Bronchial epithelial cell (primary cell): ENCODE measurements at places on chromosomes 13 and 19. TPM values are rescaled to one million over a fixed set of nuclear protein-coding genes. Genes with fewer than 3 reads are reported as not detected.

PSG7 gene
- total RNA-seq = not detected in 2 replicates

ZNF418 gene
- 5.5 and 6.1 TPM in 2 replicates for total RNA-seq

ATP7B gene
- 3.9 and 8.7 TPM in 2 replicates for total RNA-seq

CD33 gene
- total RNA-seq = not detected in 2 replicates

ADAMTSL5 gene
- 1.8 and 3.6 TPM in 2 replicates for total RNA-seq

RXFP2 gene
- not detected in 2 replicates for total RNA-seq

CEACAM3 gene
- total RNA-seq = 0.26 TPM in 1 of 2 replicates, not detected in the other

OR7C1 gene
- under 0.01 TPM in 1 of 2 replicates, not detected in the other for total RNA-seq

PROZ gene
- total RNA-seq = not detected in 2 replicates

KLK10 gene
- total RNA-seq = 6.6 and 28.0 TPM in 2 replicates

ATP4A gene
- total RNA-seq = not detected in 2 replicates

KIRREL2 gene
- total RNA-seq = not detected in 2 replicates

TPM4 gene
- total RNA-seq = 235 and 395 TPM in 2 replicates

OR7D2 gene
- not detected in 2 replicates for total RNA-seq

SIGLECL1 gene
- total RNA-seq = not detected in 2 replicates

SCEL gene
- 60.8 and 185 TPM in 2 replicates for total RNA-seq

SERP2 gene
- 0.77 and 1.1 TPM in 2 replicates for total RNA-seq

HAUS5 gene
- 3.9 and 4.2 TPM in 2 replicates for total RNA-seq

DEDD2 gene
- total RNA-seq = 27.1 and 28.7 TPM in 2 replicates

SHC2 gene
- under 0.01 and 0.51 TPM in 2 replicates for total RNA-seq

CAPN12 gene
- total RNA-seq = 6.6 and 6.8 TPM in 2 replicates

PLPPR3 gene
- total RNA-seq = not detected in 2 replicates

NDUFB7 gene
- 192 and 347 TPM in 2 replicates for total RNA-seq

FPR3 gene
- total RNA-seq = not detected in 2 replicates

TEX29 gene
- not detected in 2 replicates for total RNA-seq

CGB3 gene
- not detected in 2 replicates for total RNA-seq

KLK3 gene
- not detected in 2 replicates for total RNA-seq

GJB6 gene
- 32.6 and 99.9 TPM in 2 replicates for total RNA-seq

F10 gene
- total RNA-seq = 0.26 TPM in 1 of 2 replicates, not detected in the other

NLRP5 gene
- total RNA-seq = not detected in 2 replicates

PINLYP gene
- total RNA-seq = 0.53 and 0.64 TPM in 2 replicates

SLC25A41 gene
- total RNA-seq = not detected in 2 replicates

SYCN gene
- not detected in 2 replicates for total RNA-seq

LIM2 gene
- not detected in 2 replicates for total RNA-seq

ZNF574 gene
- total RNA-seq = 7.1 and 7.4 TPM in 2 replicates

CEACAM8 gene
- total RNA-seq = not detected in 2 replicates

ARID3A gene
- 15.8 and 16.0 TPM in 2 replicates for total RNA-seq

EHD2 gene
- total RNA-seq = 53.4 and 67.5 TPM in 2 replicates

CASP14 gene
- total RNA-seq = not detected in 2 replicates

HMG20B gene
- total RNA-seq = 37.4 and 48.3 TPM in 2 replicates

CKM gene
- total RNA-seq = under 0.01 TPM in 1 of 2 replicates, not detected in the other

FTL gene
- total RNA-seq = 787 and 1,701 TPM in 2 replicates

ZAR1L gene
- not detected in 2 replicates for total RNA-seq

MADCAM1 gene
- total RNA-seq = not detected in 2 replicates

TMC4 gene
- total RNA-seq = 23.2 and 25.0 TPM in 2 replicates

CYP2A7 gene
- total RNA-seq = not detected in 2 replicates
